ENCODE measurements at places on chromosomes 5 and 9.

- no peak for DNase-seq
These were observed 421.6 kb downstream of the IRX1 start for GRCh38 chr5:4017076-4017803.

DNA sequence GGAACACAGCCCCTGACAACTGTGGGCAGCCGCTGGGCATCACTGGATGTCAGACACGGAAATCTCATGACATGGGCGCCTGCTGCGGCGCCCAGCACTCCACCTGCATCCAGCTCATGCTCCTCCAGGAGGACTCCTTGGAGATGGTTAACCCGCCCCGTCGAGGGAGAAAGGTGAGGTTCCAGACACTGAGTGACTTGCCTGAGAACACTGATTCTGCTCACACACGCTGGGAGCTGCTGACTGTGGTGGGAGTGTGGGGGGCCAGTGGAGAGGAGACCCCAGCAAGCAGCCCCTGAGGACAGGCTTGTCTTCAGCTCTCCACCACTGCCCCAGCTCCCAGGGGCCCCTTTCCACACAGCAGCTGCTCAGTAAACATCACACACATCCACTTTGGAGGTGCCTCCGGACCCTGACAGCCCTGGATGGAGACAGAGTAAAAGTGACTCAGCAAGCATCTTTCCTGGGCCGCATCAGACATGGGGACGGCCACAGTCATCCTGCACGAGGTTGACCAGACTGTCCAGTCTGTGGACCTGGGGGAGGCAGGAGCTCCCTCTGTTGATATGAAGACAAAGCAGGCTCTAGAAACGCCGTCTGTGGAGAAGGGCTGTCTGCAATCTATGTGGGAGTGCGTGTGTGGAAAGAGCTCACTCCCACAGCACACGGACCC, 283.7 kb upstream of the IRX4 start:
- DNase-seq = no peak

GRCh38 chr5:42767491-42768105, 11.0 kb downstream of the CCDC152 start:
- DNase-seq = peak; percentile 35

GRCh38 chr9:134440636-134441226, 114.5 kb downstream of the RXRA start:
- no peak for DNase-seq

DNA sequence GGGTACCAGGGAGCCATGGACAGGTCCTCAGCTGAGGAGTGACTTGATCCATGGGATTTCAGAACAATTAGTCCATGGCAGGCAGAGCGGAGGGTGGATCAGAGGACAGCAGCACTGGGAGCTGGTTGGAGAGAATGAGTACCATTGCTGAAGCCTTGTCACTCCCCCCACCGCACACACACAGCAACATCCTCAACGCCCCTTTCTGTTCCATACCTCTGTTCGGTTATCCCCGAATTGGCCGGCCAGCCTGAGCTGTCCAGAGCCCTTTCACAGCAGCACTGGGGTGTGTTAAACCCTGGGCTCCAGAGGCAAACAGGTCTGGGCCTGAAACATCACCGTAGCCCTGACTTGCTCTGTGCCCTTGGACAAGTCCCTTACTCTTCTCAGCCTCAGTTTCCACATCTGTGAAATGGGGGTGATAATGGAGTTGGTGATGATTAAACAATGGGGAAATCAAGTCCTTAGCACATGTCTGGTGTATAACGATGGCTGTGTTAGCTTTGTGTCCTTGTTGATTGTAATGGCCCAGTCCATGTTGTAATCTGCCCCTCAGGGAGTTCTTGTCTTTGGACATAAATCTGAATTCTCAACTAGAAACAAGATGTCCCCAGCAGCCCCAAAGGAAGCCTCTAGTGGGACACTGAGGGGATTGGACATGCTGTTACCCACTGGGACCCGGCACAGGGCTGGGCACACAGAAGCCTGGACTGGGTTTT, 16.9 kb downstream of the GSN start:
- DNase-seq = no peak
